ENCODE measurements at places on chromosomes 3 and 15. TPM values are rescaled to one million over a fixed set of nuclear protein-coding genes. Genes with fewer than 3 reads are reported as not detected.

The SLCO2A1 gene
- 5.4 TPM for polyA plus RNA-seq

The GXYLT2 gene
- 6.3 TPM for polyA plus RNA-seq

The FAM107A gene
- 0.05 TPM for polyA plus RNA-seq

The SPPL2A gene
- polyA plus RNA-seq, result 48.6 TPM

The STRC gene
- polyA plus RNA-seq, result not detected
